GM23338 (cell line): ENCODE measurements at places on chromosomes 1 and 21.
A peak's percentile ranks its signal among the peaks of the same experiment; 100 is the strongest.

GRCh38 chr1:159930634-159931033, 5.3 kb upstream of the TAGLN2 start:
- DNase-seq = no peak

DNA sequence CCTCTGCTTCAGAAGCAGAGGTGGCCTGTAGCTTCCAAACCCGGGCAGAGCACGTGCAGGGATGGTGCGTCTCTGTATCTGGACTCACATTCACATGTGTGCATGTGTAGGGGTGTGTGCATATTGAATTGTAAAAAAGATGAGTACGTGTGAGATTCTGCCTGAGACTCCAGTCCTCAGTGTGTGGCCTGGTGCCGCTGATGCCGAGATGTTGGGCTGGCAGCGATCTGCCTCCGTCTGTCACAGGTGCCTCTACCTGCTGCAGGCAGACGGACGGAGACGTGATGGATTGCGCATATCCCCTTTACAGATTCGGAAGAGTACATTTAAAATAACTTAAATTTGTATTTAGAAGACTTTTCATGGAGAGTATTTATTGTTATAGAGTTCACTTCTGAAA, 53.6 kb downstream of the ADARB1 start:
- DNase-seq = no peak

GRCh38 chr1:62307895-62308492, 11.2 kb downstream of the KANK4 start:
- DNase-seq = no peak

GRCh38 chr1:92853299-92853698, 21.5 kb downstream of the RPL5 start:
- no peak for DNase-seq

GRCh38 chr21:41816583-41817165, 49.8 kb upstream of the RIPK4 start:
- DNase-seq = peak; percentile 82

GRCh38 chr1:112998592-112999235, 42.7 kb upstream of the SLC16A1 start:
- no peak for DNase-seq

- DNase-seq = no peak
Observed at GRCh38 chr1:95954585-95954984, 720.6 kb downstream of the RWDD3 start.

- no peak for DNase-seq
Observed at GRCh38 chr1:203422656-203423055, 53.0 kb upstream of the PRELP start.

DNA sequence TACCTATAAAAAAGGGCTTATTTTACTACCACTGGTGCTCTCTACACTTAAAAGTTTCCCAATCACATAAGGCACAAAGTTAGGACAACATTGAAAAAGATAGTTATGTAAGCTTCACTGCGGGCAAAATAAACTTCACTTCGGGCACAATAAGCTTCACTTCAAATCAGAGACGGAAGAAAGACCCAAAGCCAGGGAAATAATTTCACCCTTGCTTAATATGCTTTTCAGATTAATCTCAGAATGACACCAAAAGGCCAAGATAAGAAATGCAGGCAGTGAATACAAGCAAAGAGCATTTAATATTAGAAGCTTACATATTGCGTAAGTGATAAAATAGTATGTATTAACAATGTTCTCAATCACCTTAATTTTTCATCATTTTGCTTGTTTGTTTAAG, 444.2 kb downstream of the SETD4 start:
- no peak for DNase-seq
